ENCODE measurements at places on chromosomes 5 and 9.
A peak's percentile ranks its signal among the peaks of the same experiment; 100 is the strongest.

DNA sequence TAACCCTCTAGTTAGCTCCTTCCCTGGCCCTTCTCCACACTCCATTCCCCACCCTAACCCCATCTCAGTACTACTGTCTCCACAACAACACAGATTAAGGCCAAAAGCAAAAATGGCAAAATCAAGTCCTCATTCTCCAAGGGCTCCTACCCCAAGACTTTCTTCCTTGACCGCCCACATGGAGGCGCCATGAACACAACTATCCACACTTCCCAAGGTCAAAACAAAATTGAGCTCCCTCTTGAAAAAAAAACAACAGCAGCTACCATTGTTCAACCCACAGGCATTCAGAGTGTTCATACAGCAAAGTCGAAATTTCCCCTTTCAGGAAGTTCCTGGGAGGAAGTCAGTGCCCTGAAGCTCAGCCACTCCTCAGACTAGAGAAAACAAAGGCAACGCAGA, 54.4 kb downstream of the GNAQ start:
- DNase-seq: peak; percentile 95

- DNase-seq: peak; percentile 63
These were observed 165.3 kb downstream of the NFIB start for GRCh38 chr9:14148501-14149103.

DNA sequence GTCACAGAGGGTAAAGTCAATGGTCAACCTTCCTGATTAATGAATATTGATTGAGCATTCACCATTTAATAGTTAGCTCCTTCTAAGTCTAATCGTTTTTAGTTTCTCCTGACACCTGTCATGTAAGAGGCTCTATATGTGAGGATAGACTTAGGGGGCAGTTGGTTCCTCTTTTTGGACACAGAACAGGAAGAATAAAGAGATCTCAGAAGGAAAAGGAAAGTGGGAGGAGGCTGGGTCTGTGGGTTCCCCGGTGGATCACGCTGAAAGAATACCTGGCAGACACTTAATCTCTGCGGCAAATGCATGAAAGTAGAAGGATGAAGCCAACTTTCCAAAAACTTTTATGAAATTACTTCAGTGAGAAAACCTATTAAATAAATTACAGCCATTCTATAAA, 98.4 kb downstream of the PDE4D start:
- DNase-seq: no peak

- DNase-seq: no peak
These were observed 129.1 kb upstream of the LPAR1 start for GRCh38 chr9:111167341-111167740.
